ENCODE measurements at places on chromosomes 11 and 22. TPM values are rescaled to one million over a fixed set of nuclear protein-coding genes. Genes with fewer than 3 reads are reported as not detected.

P2RX3 gene
- 5.4 TPM for polyA plus RNA-seq

CDC45 gene
- 4.9 TPM for polyA plus RNA-seq

WNT7B gene
- 0.10 TPM for polyA plus RNA-seq

LYVE1 gene
- polyA plus RNA-seq, result 66.6 TPM

RTN4R gene
- 19.9 TPM for polyA plus RNA-seq

CDC42EP2 gene
- 32.5 TPM for polyA plus RNA-seq

HEPACAM gene
- 0.06 TPM for polyA plus RNA-seq
